ENCODE measurements at places on chromosomes 1 and 21.

DNA sequence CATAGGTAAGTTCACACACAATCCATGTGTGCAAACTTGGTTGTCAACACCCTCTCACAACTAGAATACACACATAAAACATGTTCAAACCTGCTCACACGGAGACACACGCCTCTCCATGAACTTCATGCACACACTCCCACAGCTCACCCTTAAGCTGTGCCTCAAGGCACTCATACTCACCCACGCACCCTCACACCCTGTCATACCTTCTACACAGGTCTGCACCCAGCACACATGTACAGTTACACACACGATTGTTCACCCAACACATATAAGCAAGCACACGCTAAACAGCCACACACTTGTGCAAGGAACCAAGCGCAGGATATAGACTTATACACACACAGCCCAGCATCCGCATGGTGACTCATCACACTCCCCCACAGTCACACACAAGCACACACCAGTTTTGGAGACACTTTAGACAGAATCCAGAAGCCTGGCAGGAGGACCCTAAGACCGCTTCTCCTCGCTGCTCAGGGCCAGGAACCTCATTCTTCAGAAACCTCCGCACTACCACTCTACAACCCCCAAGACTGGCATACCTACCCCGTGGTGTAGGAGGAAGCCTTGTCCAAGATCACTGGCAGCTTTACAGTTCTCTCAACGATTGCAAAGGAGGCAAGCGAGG lies 58.7 kb upstream of the ZC3H12A start:
- no peak for DNase-seq

GRCh38 chr1:198750081-198750480 lies 111.2 kb downstream of the PTPRC start:
- DNase-seq = no peak

GRCh38 chr1:11320153-11320936 lies 47.3 kb downstream of the UBIAD1 start:
- DNase-seq = no peak

- no peak for DNase-seq
These were observed 113.9 kb downstream of the GLIS1 start for GRCh38 chr1:53625049-53625448.

DNA sequence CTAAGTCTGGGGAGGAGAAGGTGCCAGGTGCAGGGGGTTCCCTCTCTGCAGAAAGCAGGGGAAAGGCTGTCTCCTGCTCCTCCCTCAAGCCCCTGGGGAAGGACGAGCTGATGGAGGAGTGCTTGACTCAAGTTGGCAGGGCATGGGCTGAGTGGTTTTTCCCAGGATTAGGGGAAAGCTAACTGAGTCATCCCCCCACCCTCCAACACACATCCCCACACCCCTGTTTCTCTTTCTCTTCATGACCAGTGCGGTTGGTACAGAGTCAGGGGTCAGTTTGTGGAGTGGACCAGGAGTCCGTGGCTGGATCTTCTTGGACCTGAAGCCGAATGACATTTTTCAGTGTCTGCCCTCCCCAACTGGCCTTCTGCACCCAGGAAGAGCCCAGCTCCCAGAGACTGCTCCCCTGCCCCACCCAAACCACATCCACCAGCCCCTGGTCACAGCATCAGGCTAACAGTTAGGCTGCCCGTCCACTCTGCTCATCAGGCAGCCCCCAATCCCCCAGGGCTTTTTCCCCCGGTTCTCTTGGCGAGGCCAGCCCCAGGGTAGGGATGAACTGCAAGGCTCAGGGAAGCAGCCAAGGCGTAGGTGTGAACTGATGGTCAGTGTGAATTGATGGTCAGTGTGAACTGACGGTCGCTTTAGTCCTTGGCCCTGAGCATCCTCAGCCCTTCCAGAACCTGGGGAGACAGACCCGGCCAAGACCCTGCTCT lies 81.0 kb downstream of the PAX7 start:
- DNase-seq = no peak

Measured in NCI-H2171 (cell line).